HCEC 1CT (cell line): ENCODE measurements at places on chromosomes 13 and 19.

GRCh38 chr13:91168386-91168711 lies 179.1 kb upstream of the MIR17HG start:
- no peak for DNase-seq

DNA sequence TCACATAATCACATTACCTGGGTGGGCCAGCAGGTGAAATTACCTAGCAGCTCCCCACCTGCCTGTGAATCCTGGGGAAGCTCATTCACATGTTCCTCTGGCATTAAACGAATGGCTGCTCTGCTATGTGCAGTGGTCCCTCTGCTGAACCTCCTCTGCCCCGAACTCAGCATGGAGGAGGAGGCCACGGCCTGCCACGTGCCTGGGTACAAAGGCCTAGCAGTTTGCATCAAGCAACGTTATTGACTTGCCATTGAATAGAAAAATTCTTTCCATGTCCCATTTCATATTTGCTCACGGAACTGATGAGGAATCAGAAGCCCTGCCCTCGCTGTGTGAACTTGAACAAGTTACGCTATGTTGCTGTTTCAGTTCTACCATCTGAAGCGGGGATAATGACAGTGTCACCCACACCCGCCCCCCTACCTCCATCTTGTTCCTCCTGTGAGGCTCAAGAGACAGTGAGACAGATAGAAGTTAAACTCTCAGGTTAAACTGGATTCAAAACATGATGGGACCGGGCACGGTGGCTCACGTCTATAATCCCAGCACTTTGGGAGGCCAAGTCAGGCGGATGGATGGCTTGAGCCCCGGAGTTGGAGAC lies 25.3 kb downstream of the SLC7A1 start:
- no peak for DNase-seq

- no peak for DNase-seq
Observed at GRCh38 chr13:91126806-91127205, 220.7 kb upstream of the MIR17HG start.

- no peak for DNase-seq
Observed at GRCh38 chr13:41025518-41025917, 6.4 kb upstream of the ELF1 start.

DNA sequence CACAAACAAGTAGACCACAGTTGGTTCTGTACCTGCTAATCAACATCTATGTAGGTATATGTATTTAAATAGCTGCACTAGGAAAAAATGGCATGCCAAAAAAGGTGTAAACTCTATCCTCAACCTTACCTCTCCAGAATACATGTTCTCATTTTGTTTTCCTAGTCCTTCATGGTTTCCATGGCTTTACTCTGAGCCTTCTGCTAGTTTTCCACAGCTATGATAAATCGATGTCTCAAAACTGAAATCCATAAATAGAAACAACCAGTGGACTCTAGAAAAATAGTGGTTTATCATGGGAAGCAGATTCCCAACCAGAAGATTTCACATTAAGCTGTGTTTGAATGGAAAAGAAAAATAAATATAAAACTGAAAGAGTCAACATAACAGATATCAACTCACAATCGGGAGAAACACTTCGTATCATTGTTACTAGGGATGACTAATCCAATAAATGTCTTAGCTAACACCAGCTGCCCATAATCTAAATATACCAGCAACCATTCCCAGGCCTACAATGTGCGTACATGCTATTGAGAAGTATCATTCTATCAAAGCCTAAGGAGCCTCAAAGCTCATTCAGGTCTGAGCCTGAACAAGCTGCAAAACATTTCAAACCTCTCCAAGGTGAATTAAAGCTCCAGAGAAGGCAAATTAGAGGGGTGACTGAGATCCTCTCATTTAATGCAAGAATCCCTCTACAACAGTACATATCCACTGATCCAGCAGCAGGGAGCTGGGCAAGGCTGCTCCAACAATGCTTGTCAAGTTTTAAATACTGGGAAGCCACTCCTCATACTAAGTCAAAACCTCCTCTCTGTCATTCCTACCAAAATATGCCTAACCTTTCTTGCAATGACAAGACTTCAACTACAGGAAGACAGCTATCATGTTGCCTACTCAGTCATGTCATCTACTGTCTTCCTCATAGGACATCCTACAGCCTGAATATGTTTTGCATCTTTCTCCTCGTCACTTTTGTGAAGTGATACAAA lies 90.2 kb downstream of the KCTD12 start:
- no peak for DNase-seq

DNA sequence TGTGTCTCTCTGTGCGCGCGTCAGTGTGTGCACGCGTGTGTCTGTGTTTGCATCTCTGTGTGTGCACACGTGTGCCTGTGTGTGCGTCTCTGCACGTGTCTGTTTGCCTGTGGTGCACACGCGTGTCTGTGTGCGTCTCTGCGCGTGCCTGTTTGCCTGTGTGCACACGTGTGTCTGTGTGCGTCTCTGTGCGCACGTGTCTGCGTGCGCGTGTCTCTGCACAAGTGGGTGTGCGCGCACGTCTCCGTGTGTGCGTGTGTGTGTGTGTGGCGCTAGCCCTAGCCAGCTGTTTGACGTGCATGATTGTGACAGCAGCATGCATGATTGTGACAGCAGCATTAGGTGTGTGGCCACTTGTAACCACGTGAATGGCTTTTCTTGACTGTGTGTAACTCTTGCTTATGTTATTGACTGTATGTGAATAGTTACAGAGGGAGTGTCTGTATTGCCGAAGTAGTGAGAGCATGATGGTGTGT lies 31.1 kb downstream of the ZNF146 start:
- DNase-seq, result no peak
